ENCODE measurements at places on chromosomes 11 and 22. TPM values are rescaled to one million over a fixed set of nuclear protein-coding genes. Genes with fewer than 3 reads are reported as not detected.
A peak's percentile ranks its signal among the peaks of the same experiment; 100 is the strongest.

DNA sequence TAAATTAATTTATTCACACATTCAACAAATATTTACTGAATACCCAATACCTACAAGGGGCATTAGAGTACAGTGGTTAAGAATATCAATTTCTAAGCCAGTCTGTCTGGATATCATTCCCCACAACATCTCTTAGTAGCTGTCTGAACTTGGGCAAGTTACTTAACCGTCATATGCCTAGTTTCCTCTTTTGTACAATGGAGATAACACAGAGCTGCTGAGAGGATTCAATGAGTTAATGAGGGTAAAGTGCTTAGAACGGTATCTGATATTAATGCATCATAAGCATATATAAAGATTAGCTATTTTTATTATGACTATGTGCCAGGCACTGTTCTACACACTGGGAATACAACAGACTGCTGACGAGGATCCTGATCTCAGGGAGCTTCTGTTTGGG lies 116.4 kb downstream of the APOL5 start:
- no peak overlapping the region for H3K4me3 ChIP-seq
- H3K27me3 ChIP-seq, result no peaks in the 10 kb centered on the region
- no peaks in the 10 kb centered on the region for H3K36me3 ChIP-seq
- no peak for DNase-seq
- peaks cover 3% of the 10 kb centered on the region for H3K4me1 ChIP-seq

GRCh38 chr22:47046411-47047065 lies 284.1 kb downstream of the TBC1D22A start:
- H3K4me1 ChIP-seq, result peaks cover 2% of the 10 kb centered on the region
- H3K4me3 ChIP-seq, result no peak overlapping the region
- H3K27me3 ChIP-seq, result no peaks in the 10 kb centered on the region
- no peaks in the 10 kb centered on the region for H3K36me3 ChIP-seq

The CHADL gene
- 8.2 TPM for total RNA-seq

The WT1 gene
- total RNA-seq, result 0.14 TPM

GRCh38 chr11:75245356-75246005 lies 4.9 kb downstream of the TPBGL start:
- H3K36me3 ChIP-seq, result no peaks in the 10 kb centered on the region
- H3K27me3 ChIP-seq, result peaks cover 2% of the 10 kb centered on the region
- DNase-seq, result no peak
- peaks cover 3% of the 10 kb centered on the region for H3K4me1 ChIP-seq
- no peak overlapping the region for H3K27ac ChIP-seq

DNA sequence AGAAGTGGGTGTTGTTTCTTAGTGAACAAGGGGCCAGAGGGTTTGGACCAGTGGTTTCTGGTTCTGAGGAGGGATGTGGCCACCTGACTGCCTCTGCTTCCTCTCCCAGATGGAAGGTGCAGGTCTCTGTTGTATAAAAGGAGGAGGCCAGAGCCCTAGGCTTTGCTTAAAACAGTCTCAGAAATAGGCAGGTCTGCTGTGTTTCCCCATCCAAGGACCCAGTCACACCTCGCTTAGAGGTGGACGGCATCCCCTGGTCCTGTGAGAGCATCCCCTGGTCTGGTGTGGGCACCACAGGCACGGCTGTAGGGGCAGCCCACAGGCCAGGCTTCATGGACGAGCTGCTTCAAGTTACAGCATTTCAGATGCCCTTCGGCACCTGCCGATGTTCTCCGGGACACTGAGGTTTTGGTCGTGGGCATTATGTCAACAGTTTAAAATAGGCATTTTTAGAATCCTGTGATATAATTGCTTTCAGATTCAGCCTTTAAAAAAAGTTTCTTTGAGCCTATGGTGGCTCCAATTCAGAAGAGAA lies 45.7 kb upstream of the SHANK2 start:
- no peaks in the 10 kb centered on the region for H3K27me3 ChIP-seq
- no peaks in the 10 kb centered on the region for H3K36me3 ChIP-seq
- no peak overlapping the region for H3K4me3 ChIP-seq
- H3K27ac ChIP-seq, result no peak overlapping the region
- H3K4me1 ChIP-seq, result no peaks in the 10 kb centered on the region

The SESN3 gene
- total RNA-seq, result 33.8 TPM

- no peak overlapping the region for H3K27ac ChIP-seq
- H3K4me1 ChIP-seq, result no peaks in the 10 kb centered on the region
- H3K4me3 ChIP-seq, result no peak overlapping the region
- no peaks in the 10 kb centered on the region for H3K36me3 ChIP-seq
- peaks cover 4% of the 10 kb centered on the region for H3K27me3 ChIP-seq
Measured at GRCh38 chr22:49230194-49230577, 597.5 kb downstream of the BRD1 start.

DNA sequence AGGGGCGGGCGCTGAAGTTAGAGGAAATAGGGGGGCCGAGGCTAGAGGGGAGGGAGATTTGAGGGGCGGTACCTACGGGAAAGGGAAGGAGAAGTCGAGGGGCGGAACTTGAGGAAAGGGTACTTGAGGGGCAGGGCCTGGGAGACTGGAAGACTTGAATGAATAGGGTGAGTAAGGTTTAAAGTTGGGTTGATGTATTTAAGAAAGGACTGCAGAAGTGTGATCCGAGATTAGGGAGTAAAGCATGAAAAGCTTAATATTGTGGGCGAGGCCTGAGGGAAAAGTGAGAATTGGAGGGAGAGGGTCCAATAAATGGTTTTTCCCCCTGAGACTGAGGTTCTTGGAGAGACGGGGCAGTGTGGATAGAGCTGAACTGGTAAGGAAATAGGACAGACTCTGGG lies 723 bp downstream of the HSCB start:
- H3K36me3 ChIP-seq, result no peaks in the 10 kb centered on the region
- H3K4me3 ChIP-seq, result peak overlapping the region; percentile 94
- H3K4me1 ChIP-seq, result no peaks in the 10 kb centered on the region
- H3K27me3 ChIP-seq, result no peaks in the 10 kb centered on the region

The HOATZ gene
- total RNA-seq, result not detected

GRCh38 chr11:7597620-7598019 lies 75.7 kb downstream of the CYB5R2 start:
- H3K36me3 ChIP-seq, result no peaks in the 10 kb centered on the region
- peak; percentile 92 for DNase-seq
- peak overlapping the region; percentile 67 for H3K27ac ChIP-seq
- H3K27me3 ChIP-seq, result no peaks in the 10 kb centered on the region
- no peak overlapping the region for H3K4me3 ChIP-seq
- peaks cover 7% of the 10 kb centered on the region for H3K4me1 ChIP-seq

The OR52I1 gene
- total RNA-seq, result not detected

- no peak overlapping the region for H3K27ac ChIP-seq
- DNase-seq, result no peak
- no peaks in the 10 kb centered on the region for H3K27me3 ChIP-seq
- no peak overlapping the region for H3K4me3 ChIP-seq
- no peaks in the 10 kb centered on the region for H3K4me1 ChIP-seq
Measured at GRCh38 chr22:39724390-39724789, 153.8 kb downstream of the CACNA1I start.

GRCh38 chr22:20946080-20946986 lies 20.7 kb upstream of the AIFM3 start:
- H3K4me3 ChIP-seq, result no peak overlapping the region
- H3K4me1 ChIP-seq, result no peaks in the 10 kb centered on the region
- H3K27ac ChIP-seq, result no peak overlapping the region
- H3K27me3 ChIP-seq, result no peaks in the 10 kb centered on the region

The FGF4 gene
- 0.28 TPM for total RNA-seq

The SLC35F2 gene
- 21.6 TPM for total RNA-seq

DNA sequence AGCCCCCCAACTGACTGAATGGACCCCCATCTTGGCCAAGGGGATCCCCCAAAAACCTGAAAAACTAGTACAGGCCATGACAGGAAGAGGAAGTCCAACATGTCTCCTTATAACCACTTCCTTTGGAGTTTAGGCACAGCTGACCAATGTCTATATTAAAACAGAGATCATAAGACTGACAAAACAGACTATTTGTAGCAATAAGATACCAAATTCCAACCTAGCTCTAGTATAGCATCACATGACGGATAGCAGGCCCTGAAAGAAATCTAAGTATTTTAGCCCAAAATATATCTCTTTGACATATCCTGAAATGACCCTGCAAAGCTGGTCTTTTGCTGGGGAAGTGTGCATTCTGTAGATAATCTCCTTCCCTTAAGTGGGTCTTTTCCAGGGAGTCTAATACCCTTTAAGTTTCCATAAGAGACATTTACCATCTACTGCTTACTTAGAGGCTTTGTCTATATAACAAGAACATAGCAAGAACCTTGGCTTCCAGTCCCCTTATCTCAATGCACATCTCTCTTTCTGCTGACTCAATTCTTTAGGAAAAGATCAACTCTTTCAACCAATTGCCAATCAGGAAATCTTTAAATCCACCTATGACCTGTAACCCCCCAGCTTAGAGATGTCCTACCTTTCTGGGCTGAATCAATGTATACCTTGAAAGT lies 34.9 kb upstream of the ACER3 start:
- DNase-seq, result no peak
- no peaks in the 10 kb centered on the region for H3K36me3 ChIP-seq
- no peaks in the 10 kb centered on the region for H3K27me3 ChIP-seq
- H3K4me1 ChIP-seq, result no peaks in the 10 kb centered on the region
- peak overlapping the region; percentile 54 for H3K27ac ChIP-seq

DNA sequence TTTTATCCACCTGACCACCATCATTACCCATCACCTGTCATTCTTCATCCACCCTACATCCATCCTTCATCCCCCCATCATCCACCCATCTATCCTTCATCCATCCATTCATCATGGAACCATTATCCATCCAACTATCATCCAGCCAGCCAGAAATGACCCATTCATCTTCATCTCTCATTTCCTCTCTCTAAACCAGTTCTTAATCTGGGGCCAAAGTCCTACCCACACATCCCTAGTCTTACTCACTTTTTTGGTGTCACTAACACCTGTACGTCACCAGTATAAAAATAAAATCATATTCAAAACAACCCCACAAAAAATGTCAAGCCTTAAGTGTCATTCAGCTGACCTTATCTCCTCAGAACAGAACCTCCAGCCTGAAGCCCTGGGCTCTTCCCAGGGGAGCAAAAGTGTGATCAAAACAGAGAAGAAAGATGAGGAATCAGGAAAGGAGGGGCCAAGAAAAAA lies 12.3 kb downstream of the SPI1 start:
- no peaks in the 10 kb centered on the region for H3K36me3 ChIP-seq
- no peaks in the 10 kb centered on the region for H3K4me1 ChIP-seq
- H3K27me3 ChIP-seq, result no peaks in the 10 kb centered on the region

GRCh38 chr22:36546932-36547331 lies 18.0 kb upstream of the EIF3D start:
- no peak overlapping the region for H3K27ac ChIP-seq
- no peak for DNase-seq
- no peaks in the 10 kb centered on the region for H3K4me1 ChIP-seq
- no peak overlapping the region for H3K4me3 ChIP-seq
- no peaks in the 10 kb centered on the region for H3K36me3 ChIP-seq

DNA sequence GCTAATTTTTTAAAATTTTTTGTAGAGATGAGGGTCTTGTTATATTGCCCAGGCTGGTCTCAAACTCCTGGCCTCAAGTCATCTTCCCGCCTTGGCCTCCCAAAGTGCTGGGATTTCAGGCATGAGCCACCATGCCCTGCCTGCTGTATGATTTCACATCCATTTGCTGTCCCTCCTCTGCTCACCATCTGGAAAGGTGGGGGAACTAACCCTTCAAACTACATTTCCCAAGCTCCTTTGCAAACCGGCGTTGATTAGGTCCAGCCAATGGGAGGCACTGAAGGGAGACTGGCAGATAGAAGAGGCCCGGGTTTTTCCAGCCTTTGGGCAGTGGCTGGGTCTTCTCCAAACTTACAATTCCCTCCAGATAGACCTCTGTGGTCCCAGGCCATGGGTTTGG lies 19.3 kb downstream of the RFPL1 start:
- H3K4me3 ChIP-seq, result no peak overlapping the region
- no peak overlapping the region for H3K27ac ChIP-seq
- H3K4me1 ChIP-seq, result peaks cover 5% of the 10 kb centered on the region
- DNase-seq, result no peak
- no peaks in the 10 kb centered on the region for H3K27me3 ChIP-seq

The RAC2 gene
- total RNA-seq, result 9.7 TPM

The PGR gene
- total RNA-seq, result 5.9 TPM

DNA sequence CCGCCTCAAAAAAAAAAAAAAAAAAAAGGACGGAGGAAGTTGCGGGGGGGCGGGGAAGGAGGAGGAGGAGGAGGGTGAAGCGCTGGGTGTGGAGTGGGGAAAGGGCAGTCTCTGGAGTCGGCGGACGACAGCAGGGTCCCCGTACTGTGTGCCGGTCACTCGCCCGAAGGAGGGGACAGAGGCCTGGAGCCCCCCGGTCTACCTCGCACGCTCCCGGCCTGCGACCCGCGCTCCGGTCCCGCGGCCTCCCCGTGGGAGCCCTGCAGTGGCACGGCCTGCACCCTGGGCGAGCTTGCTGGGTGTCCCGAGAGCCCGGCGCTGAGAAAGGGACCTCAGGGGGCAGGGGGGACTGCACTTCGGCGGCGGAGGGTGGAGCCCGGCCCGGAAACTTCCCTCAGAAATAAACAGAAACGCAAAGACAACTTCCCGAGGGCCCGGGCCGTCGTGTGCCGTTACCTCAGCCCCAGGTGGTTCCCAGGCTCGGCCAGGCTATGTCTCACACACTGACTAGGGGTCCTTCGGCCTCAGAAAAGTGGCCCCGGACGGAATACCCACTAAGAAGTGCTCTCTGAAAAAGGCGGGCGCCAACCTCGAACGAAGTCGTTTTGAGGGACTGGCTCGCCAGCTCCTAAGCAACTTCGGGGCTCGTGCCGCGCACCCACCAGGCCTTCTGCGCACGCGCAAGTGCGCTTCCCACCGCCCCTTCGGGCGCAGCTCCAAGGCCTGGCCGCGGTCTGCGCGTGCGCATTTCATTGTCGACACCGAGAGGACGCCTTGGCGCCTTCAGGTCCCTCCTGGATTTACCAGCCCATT lies at the start of gene MAJIN:
MAJIN (minus strand) TSS at position 688 of the 813 bp plus-strand sequence. CDS start 12,703 bp downstream, outside the sequence.
- H3K36me3 ChIP-seq, result no peaks in the 10 kb centered on the region
- no peaks in the 10 kb centered on the region for H3K4me1 ChIP-seq
- no peaks in the 10 kb centered on the region for H3K27me3 ChIP-seq
- H3K4me3 ChIP-seq, result no peak within 1 kb of the TSS
- H3K27ac ChIP-seq, result no peak within 1 kb of the TSS

The KIRREL3 gene
- total RNA-seq, result not detected

GRCh38 chr11:35662649-35663407 lies at the start of gene TRIM44:
Gene TRIM44, plus strand, starts transcription at chr11:35662775. Its CDS starts 337 bp downstream, at chr11:35663112.
- peak within 1 kb of the TSS; percentile 74 for H3K4me3 ChIP-seq
- H3K4me1 ChIP-seq, result no peaks in the 10 kb centered on the region
- DNase-seq, result peak; percentile 63
- H3K27ac ChIP-seq, result peak within 1 kb of the TSS; percentile 79
- no peaks in the 10 kb centered on the region for H3K27me3 ChIP-seq

DNA sequence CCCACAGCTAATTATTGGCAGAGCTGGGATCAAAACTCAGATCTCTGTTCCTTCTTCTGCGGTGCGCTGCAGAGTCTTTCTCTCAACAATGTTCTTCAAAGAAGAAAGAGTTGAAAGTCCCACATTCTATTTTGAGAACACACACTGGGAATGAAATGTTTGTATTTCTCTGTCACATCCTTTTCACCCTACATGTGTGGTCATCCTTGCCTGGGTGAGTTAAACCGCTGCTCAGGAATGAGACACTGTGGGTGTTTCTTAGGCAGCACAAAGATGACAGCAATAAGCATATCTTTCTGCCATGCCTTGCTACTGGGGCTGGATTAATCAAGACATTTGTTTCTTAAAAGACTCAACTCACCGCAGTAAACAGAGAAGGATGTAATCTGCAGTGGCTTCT lies 222.6 kb downstream of the LARGE1 start:
- no peaks in the 10 kb centered on the region for H3K27me3 ChIP-seq
- H3K36me3 ChIP-seq, result no peaks in the 10 kb centered on the region
- H3K4me1 ChIP-seq, result no peaks in the 10 kb centered on the region
- DNase-seq, result no peak

Data from prostate gland (tissue), 2 donors.